Stimulated activated CD4-positive, alpha-beta T cell treated with anti-CD3 and anti-CD28 coated beads, Interleukin-15, amount 100 ng/mL, for 24 hours (primary cell): ENCODE measurements at places on chromosomes 12 and 14.

GRCh38 chr14:41586237-41586636 lies 20.4 kb upstream of the LRFN5 start:
- no peak for DNase-seq

DNA sequence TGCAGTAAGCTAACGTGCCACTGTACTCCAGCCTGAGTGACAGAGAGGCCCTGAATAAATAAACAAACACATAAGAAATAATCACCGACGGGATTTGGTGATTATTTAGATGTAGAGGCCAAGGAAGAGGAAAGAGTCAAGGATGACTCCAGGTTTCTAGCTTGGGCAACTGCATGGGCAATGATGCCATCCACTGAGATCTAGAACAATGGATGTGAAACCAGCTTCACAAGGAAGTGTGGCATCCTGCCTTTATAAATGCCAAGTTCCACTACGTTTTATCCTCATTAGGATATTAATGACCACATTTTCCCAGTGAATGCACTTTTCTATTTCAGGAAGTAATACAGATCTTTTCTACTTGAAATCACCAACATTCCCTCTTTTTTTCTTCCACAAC lies 10.9 kb upstream of the PTGER2 start:
- DNase-seq: no peak

DNA sequence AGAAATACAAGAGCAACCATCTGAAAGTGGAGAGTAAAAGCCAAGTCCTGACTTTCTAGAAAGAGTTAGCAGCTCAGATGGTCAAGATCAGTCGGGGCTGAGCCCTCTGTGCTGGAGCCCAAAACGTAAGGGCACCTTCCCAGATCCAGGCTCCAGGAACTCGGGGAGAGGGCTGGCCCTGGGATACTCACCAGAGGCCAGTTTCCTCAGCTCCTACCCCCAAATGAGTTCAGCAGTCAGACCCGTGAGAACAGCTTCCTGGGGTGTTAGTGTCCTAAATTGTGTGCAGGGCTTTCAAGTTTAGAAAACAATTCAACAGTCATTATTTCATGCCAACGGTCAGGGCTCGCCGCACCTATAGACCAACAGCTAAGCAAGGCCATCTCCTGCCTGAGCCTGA lies 147.6 kb upstream of the FKBP4 start:
- DNase-seq: no peak

DNA sequence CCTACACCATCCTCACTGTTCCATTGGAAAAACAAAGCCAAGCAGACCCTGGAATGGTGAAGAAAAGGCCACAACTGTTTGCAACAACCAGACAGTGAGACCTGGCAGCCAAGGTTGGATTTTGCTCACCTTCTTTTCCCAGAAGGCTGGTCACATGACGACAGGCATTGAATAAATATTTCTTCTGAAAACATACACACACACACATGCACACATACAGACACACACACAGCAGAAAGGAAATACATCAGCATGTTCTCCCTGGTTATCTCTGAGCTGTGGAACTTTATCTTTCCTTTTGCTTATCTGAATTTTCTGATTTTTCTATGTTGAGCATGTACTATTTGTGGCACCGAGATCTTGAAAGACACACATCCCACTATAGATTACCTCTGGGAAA lies 38.0 kb upstream of the CCDC60 start:
- no peak for DNase-seq
